ENCODE measurements at places on chromosomes 7 and 10. TPM values are rescaled to one million over a fixed set of nuclear protein-coding genes. Genes with fewer than 3 reads are reported as not detected.
A peak's percentile ranks its signal among the peaks of the same experiment; 100 is the strongest.

TEX36 gene
- total RNA-seq = 1.1 TPM

ZNF117 gene
- 7.3 TPM for total RNA-seq

MACROH2A2 gene
- not detected for total RNA-seq

PNLIP gene
- not detected for total RNA-seq

TMEM236 gene
- total RNA-seq = 0.20 TPM

ZNF365 gene
- total RNA-seq = 1.8 TPM

DNA sequence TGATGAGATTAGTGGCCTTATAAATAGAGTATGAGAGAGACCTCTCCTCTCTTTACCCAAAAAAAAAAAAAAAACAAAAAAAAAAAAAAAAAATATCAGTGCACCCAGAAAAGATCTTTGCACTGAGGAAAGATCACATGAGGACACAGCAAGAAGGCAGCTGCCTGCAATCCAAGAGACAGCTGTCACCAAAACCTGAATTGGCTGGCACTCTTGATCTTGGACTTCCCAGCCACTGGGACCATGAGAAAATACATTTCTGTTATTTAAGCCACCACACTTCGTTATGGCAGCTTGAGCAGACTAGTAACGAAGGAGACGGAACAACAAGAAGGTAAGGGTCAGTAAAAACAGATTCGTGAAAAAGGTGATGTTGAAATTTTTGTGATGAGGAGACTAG is 47.0 kb downstream of the TMEM106B start:
- H3K27me3 ChIP-seq = no peaks in the 10 kb centered on the region
- H3K4me3 ChIP-seq = no peak overlapping the region
- no peaks in the 10 kb centered on the region for H3K36me3 ChIP-seq
- H3K27ac ChIP-seq = no peak overlapping the region
- no peaks in the 10 kb centered on the region for H3K4me1 ChIP-seq

DNA sequence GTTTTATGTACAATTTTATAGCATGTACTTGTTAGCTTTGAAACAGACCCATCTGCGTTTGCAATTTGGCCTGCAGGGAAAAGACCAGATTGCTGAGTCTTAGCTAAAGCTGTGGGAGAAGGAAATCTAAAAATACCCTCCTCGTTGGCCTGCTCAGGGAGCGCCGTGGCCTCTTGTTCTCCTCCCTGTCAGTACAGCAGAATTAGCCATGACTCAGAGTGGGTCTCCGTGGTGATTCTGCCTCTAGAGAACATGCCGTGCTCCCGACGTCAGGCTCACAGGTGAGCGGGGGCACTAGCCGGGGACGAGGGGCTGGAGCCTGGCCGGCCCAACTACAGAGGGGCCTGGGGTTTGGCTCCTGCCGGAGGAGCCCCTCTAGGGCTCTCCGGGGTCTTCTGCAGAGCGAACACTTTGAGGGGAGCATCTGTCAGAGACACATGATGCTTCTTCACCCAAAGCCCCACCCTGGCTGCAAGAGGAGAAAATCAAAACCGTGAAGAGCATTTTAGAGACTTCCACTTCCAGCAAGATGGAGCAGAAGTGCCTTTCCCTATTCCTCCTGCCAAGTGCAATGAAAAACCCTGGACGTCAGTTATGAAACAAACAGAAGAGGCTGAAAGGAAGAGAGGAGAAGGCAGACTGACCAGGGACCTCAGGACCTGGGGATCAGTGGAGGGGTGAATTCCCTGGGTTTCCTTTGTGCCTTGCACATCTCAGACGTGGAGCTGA is 98.9 kb downstream of the LHPP start:
- no peaks in the 10 kb centered on the region for H3K4me1 ChIP-seq
- H3K4me3 ChIP-seq = no peak overlapping the region
- no peaks in the 10 kb centered on the region for H3K36me3 ChIP-seq
- no peak overlapping the region for H3K27ac ChIP-seq

GRCh38 chr7:47954231-47954911 is 6.1 kb upstream of the PKD1L1 start:
- H3K27ac ChIP-seq = no peak overlapping the region
- H3K27me3 ChIP-seq = no peaks in the 10 kb centered on the region
- H3K4me3 ChIP-seq = no peak overlapping the region

DNA sequence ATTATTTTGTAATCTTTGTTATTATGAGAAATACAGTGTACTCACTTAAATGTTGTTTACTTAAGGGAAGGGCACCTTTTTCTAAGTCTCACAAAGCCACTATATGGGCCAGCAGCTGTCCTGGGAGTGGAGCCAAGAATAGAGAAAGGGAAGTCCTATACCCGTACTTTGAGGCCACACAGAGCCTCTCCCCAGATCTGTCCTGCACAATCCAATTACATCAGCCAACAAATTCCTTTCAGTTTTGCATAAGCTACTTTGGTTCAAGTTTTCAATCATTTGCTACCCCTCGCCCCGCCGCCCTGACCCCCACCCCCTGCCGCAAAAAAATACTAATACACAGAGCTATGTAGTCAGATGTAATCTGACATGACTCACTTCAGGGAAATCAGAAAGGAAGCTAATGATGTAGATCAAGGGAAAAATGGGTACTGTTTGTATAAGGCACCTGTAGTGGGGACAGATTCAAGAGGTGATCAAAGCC is 297.4 kb upstream of the NEBL start:
- peaks cover 50% of the 10 kb centered on the region for H3K4me1 ChIP-seq
- DNase-seq = peak; percentile 95
- peak overlapping the region; percentile 96 for H3K27ac ChIP-seq
- no peaks in the 10 kb centered on the region for H3K36me3 ChIP-seq
- H3K27me3 ChIP-seq = no peaks in the 10 kb centered on the region

DNA sequence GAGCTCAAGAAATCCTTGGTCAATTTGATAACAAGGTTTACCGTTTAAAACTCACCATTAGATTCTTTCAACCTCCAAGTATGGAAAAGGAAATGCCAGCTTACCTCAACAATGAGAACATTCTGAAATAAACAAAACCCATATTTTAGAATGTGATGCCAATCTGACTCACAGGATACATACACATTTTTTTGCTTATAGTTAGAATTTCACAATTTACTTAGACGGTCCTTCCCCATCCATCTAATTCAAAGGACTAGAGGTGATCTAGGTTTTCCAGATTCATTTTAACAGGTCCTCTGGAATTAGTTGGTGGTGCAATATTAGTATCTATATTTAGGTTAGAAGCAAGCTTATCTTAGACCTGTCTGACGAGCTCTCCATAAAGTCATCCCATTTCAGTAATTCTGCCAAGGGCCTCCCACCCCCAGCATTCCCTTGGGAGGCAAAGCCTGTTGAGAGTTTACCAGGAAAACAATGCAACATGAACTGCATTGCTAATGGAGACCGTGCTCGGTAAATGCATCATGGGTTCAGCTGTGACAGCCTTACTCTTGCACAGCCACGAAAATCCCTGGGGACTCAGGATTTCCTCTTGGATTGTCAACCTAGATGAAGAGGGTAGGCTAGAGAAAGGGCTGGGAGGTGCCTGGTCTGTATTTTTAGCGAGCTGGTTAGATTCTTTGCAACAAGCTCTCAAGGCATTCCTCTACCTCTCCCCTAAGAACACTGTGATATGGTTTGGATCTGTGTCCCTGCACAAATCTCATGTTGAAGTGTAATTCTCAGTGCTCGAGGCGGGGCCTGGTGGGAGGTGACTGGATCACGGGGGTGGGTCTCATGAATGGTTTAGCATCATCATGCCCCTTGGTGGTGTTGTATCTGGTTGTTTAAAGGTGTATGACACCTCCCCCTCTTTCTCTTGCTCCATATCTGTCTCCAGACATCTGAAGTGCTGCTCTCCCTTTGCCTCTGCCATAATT is 93.8 kb downstream of the PRTFDC1 start:
- peaks cover 27% of the 10 kb centered on the region for H3K4me1 ChIP-seq
- H3K27me3 ChIP-seq = no peaks in the 10 kb centered on the region
- peak overlapping the region; percentile 54 for H3K27ac ChIP-seq
- peak; percentile 19 for DNase-seq

- H3K4me3 ChIP-seq = no peak overlapping the region
- no peaks in the 10 kb centered on the region for H3K4me1 ChIP-seq
- H3K27ac ChIP-seq = no peak overlapping the region
- H3K36me3 ChIP-seq = no peaks in the 10 kb centered on the region
- no peak for DNase-seq
- no peaks in the 10 kb centered on the region for H3K27me3 ChIP-seq
Measured at GRCh38 chr7:129163875-129164544, 19.5 kb downstream of the TSPAN33 start.

- no peaks in the 10 kb centered on the region for H3K4me1 ChIP-seq
- H3K27me3 ChIP-seq = no peaks in the 10 kb centered on the region
- DNase-seq = no peak
- H3K4me3 ChIP-seq = no peak overlapping the region
- H3K36me3 ChIP-seq = no peaks in the 10 kb centered on the region
Measured at GRCh38 chr7:69817841-69818635, 219.8 kb downstream of the AUTS2 start.

- no peak overlapping the region for H3K4me3 ChIP-seq
- H3K4me1 ChIP-seq = no peaks in the 10 kb centered on the region
- H3K27me3 ChIP-seq = no peaks in the 10 kb centered on the region
- no peaks in the 10 kb centered on the region for H3K36me3 ChIP-seq
- no peak for DNase-seq
Measured at GRCh38 chr10:71564194-71564820, 155.3 kb downstream of the C10orf105 start.

DNA sequence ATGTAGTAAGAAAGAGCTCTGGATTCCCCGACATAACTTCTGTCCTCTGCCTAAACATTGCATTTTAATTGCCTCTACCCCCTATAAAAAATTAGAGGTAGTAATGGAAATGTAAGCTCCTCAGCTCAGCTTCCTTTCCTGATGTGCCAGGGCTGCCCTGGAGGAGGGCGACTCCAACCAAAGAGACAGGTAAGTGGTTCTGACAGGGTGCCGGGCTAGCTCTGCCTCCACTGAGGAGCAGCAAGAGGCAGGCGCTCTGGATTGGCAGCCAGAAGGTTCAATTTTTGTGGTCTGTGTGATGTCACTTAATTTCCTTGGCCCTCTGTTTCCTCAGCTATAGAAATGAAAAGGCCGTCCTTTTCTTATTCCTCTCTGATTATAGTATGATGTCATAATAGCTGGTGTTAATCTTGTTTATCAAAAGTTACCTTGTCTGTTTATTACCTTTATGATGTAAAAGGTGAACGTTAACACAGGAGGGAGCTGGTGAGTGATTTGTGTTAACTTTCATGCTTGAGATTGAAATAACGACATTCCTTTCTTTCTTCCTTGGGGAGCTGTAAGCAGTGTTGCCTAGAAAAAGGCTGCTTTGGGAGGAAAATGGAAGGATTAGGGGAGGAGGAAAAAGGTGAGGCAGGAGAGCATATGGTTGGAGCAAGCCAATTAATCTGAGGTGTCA is 51.8 kb downstream of the ANLN start:
- DNase-seq = no peak
- no peak overlapping the region for H3K27ac ChIP-seq
- no peaks in the 10 kb centered on the region for H3K4me1 ChIP-seq
- H3K27me3 ChIP-seq = no peaks in the 10 kb centered on the region
- no peak overlapping the region for H3K4me3 ChIP-seq

GRCh38 chr10:51522858-51523257 is 176.5 kb downstream of the CSTF2T start:
- no peak for DNase-seq
- no peaks in the 10 kb centered on the region for H3K27me3 ChIP-seq
- no peaks in the 10 kb centered on the region for H3K36me3 ChIP-seq

DNA sequence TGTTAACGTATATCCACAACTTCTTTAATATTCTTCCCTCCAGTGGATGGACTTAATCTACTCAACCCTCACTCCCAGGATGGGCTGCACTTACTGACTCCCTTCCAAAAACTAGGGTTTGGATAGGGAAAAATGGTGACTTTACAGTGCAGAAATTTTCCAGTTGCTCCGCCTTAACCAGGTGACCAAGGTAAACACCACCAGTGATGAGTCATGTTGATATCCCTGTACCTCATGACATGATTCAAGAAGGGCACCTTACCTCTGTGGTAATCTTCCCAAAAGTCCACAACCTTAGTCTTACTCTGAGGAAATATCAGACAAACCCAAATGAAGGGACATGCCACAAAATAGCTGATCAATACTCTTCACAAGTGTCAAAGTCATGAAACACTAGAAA is 3.5 kb upstream of the GSTK1 start:
- no peak overlapping the region for H3K4me3 ChIP-seq
- peak; percentile 86 for DNase-seq
- peaks cover 49% of the 10 kb centered on the region for H3K4me1 ChIP-seq
- no peaks in the 10 kb centered on the region for H3K27me3 ChIP-seq
- H3K27ac ChIP-seq = peak overlapping the region; percentile 77

GRCh38 chr10:86165666-86166065 is 200.9 kb downstream of the GRID1 start:
- no peak for DNase-seq
- no peaks in the 10 kb centered on the region for H3K4me1 ChIP-seq
- no peaks in the 10 kb centered on the region for H3K36me3 ChIP-seq
- no peak overlapping the region for H3K27ac ChIP-seq

DNA sequence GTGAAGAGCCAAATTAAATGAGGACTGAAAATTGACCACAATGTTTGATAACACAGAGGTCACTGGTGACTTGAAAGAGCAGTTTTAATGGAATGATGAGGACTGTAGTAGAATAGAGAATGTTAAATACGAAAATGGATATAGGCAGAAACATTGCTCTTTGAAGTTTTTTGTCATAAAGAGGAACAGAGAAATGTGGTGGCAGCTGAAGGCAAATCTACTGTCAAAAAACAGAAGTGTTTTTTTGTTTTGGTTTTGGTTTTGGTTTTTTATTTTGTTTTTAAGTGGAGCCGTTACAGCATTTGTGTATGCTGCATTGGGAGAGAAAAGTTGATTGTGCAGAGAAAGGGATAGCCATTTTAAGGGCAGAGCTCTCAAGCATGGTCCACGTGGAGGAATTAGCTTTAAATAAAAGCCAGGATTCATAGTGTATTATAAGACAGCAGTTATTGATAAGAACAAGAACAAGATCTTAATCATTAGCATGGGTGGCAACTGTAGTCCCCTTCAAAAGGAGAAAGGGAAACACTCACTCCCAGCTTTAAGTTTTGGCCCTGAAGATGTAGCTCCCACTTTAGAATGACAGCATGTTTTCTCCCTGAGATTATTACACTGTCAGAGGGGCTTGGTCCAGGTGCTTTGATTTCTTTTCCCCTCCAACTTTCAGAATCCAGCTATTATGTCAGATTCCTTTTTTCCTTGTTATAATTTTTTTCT is 156.7 kb upstream of the BET1 start:
- H3K4me3 ChIP-seq = no peak overlapping the region
- no peaks in the 10 kb centered on the region for H3K36me3 ChIP-seq
- no peak for DNase-seq
- no peak overlapping the region for H3K27ac ChIP-seq

DNA sequence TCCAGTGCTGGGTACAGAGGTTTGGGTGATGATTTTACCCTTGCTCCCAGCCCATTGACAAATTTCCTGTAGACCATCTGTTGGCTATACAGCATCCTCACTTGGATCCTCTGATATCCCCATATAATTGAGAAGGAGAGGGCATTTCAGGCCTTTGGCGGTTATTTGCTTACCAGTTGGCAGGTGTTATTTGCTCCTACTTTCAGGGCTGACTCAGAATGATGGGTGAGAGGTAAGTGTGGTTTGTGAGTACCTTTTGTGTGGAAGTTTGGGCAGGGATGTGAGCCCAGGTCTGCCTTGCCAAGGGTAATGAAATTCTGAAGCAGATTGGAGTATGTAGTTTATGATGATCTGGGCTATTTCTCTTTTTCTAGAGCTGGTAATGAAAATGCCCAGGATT is 93.6 kb downstream of the LRMDA start:
- H3K4me3 ChIP-seq = no peak overlapping the region
- DNase-seq = no peak
- H3K36me3 ChIP-seq = no peaks in the 10 kb centered on the region
- no peaks in the 10 kb centered on the region for H3K27me3 ChIP-seq
- peaks cover 15% of the 10 kb centered on the region for H3K4me1 ChIP-seq

- H3K27me3 ChIP-seq = no peaks in the 10 kb centered on the region
- H3K4me3 ChIP-seq = no peak overlapping the region
- H3K4me1 ChIP-seq = peaks cover 11% of the 10 kb centered on the region
- DNase-seq = no peak
- peak overlapping the region; percentile 37 for H3K27ac ChIP-seq
- H3K36me3 ChIP-seq = no peaks in the 10 kb centered on the region
Measured at GRCh38 chr7:102064361-102065025, 222.2 kb upstream of the SH2B2 start.
